Frontal cortex (tissue), 4 donors: ENCODE measurements at places on chromosomes 2 and 18. TPM values are rescaled to one million over a fixed set of nuclear protein-coding genes. Genes with fewer than 3 reads are reported as not detected.

The PREB gene
- total RNA-seq: 20.8 TPM

The AQP12B gene
- not detected for total RNA-seq

The SPP2 gene
- not detected for total RNA-seq

DNA sequence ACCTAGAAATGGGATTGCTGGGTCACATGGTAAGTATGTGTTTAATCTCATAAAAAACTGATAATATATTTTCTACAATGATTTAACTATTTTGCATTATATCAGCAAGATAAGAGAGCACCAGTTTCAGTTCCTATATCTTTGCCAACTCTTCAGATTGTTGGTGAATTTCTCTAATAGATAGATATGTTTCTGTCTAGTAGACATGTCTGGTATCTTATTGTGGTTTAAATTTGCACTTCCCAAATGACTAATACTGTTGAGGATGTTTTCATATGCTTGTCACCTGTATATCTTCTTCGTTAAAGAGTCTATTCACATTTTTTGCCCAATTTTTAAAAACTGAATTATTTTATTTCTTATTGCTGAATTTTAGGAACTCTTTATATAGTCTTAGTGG lies 113.8 kb upstream of the UXS1 start:
- DNase-seq: no peak

- DNase-seq: no peak
Measured at GRCh38 chr2:10406491-10407188, 41.5 kb downstream of the ODC1 start.

DNA sequence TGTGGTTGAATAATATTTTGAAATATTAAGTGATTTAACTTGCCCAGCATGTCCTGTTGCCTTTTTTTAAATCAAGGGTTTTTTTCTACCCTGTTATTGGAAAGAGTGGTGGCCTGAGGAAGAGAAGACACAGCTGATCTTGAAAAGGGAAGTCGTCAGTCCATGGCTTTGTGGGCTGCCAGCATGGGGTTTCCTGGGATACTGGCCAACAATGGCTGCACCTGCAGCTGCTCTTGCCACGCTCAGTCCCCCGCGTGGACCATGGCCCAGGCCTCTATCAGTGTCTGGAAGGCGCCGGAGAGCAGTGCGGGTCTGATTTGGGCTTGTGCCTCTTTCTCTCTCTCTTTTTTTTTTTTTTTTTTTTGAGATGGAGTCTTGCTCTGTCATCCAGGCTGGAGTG lies 99.3 kb downstream of the ASB1 start:
- DNase-seq: no peak

DNA sequence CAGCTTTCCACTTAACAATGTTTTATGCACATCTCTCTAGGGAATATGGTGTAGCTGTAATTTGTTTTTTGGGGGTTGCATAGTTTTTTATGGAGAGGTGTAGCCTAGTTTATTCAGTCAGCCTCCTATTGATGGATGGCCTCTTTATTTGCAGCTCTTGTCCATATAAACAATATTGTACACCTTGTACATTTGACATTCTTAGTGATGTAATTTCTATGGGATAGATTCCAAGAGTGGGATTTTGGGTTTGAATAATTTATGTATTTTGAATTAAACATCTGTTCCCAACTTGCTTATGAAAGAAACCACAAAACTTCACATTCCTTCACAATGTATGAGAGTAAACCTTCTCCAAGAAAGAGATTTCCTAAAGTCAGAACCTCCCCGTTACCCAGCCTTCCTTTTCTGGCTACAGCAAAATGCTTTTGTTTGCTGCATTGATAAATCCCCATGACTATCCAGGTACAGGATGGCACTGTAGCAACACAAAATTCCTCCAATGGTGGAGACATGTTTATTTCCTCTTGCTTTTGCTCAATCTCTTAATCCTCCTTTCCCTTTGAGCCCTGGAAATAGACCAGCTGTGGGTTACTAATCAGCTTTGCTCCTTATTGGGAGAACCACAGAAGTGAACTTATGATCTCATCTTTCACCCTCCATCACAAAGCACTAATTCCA lies 58.4 kb upstream of the GALR1 start:
- no peak for DNase-seq

DNA sequence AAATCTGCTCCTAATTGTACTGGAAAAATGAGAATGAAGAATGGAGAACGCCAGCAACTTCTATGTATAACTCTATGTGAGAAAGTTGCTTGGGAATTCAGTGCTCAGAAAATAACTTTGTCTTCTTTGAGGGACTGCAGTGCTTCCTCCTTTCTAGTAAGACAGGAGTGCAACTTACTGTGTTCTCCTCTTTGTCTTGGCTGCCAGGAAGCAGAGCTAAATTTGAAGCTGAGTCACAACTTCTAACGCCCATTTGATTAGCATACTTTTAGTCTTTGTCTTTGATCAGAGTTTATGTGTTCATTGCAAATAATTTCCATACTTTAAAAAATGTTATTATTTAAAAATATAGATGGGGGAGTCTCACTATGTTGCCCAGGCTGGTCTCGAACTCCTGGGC lies 6.6 kb downstream of the ARHGAP25 start:
- DNase-seq: no peak
